Type B pancreatic cell (in vitro differentiated cells): ENCODE measurements at places on chromosomes 2 and 18.

DNA sequence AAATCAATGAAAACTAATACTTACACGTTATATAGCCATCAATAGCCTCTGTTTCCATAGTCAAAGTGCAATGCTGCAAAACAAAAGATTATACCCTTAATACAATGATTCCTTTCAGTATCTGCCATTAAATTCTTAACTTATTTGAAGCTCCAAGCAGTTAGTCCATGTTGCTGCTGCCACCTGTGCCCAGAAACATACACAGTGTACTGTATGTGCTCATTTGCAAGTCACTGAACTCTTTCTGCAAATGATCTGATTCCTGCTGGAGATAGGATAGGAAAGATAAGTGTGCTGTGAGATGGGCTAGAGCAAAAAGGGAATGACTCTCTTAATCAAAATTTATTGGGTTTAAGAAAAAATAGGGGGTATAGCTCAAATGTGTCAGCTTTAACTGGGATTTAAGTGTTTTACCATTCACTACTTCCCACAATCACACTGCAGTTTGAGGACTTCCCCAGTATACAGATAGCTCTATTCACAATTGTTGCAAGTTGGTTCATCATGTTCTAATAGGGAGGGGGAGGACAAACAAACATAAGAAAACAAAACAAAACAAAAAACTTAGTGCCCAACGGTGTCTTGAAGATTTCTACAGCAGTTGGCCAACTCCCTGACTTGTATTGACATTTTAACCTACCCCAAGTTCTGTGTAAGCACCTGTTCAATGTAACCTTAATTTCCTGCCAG lies 2.7 kb downstream of the IKZF2 start:
- peak overlapping the region; percentile 97 for H3K4me3 ChIP-seq
- H3K36me3 ChIP-seq: peaks cover 3% of the 10 kb centered on the region
- H3K27ac ChIP-seq: peak overlapping the region; percentile 96
- H3K27me3 ChIP-seq: no peaks in the 10 kb centered on the region
- no peak for DNase-seq

DNA sequence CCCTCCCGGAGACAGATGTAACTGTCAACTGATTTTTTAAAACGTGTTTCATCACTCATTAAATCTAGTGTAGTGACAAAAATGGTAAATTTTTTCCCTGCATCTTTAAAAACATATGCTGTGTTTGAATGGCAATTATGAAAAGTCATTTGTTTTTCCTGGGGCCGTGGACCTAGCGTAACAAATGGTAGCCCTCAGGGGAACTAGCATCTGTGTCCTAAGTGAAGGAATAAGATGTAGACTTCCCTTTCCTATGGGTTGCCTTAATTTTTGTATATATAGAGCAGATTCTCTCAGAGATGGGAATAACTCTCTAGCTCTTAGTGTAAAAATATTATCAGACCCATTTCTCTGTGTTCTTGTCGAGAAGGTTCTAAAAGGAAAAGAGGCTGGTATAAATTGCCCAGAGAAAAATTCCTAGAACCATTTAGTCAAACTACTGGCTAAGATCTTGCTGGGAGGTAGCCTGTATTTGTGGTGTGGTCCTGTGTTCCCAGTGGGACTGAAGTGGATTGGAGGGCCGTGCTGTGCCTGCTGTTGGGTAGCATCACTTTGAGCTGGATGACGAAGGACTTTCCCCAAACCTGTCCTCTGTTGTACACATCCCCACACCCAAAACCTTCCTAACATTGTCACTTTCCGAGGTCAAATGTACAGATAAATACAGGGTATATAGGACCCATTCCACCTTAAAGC lies 85.8 kb downstream of the LIMS1 start:
- peaks cover 57% of the 10 kb centered on the region for H3K4me1 ChIP-seq
- H3K4me3 ChIP-seq: peak overlapping the region; percentile 53
- no peaks in the 10 kb centered on the region for H3K27me3 ChIP-seq
- no peaks in the 10 kb centered on the region for H3K36me3 ChIP-seq
- DNase-seq: no peak

GRCh38 chr2:12971581-12972365 lies 255.0 kb downstream of the TRIB2 start:
- H3K27ac ChIP-seq: no peak overlapping the region
- peaks cover 9% of the 10 kb centered on the region for H3K4me1 ChIP-seq
- H3K36me3 ChIP-seq: no peaks in the 10 kb centered on the region
- peaks cover 4% of the 10 kb centered on the region for H3K27me3 ChIP-seq
- no peak for DNase-seq
- H3K4me3 ChIP-seq: no peak overlapping the region

- H3K4me3 ChIP-seq: no peak overlapping the region
- no peaks in the 10 kb centered on the region for H3K4me1 ChIP-seq
- H3K27me3 ChIP-seq: no peaks in the 10 kb centered on the region
- no peak for DNase-seq
- peaks cover 39% of the 10 kb centered on the region for H3K36me3 ChIP-seq
- no peak overlapping the region for H3K27ac ChIP-seq
Observed at GRCh38 chr2:99461828-99462483, 27.9 kb downstream of the REV1 start.

GRCh38 chr2:171180229-171180930 lies 19.7 kb upstream of the TLK1 start:
- H3K27ac ChIP-seq: no peak overlapping the region
- DNase-seq: no peak
- H3K4me1 ChIP-seq: peaks cover 4% of the 10 kb centered on the region

GRCh38 chr2:235262750-235263149 lies 231.1 kb upstream of the AGAP1 start:
- no peak for DNase-seq
- no peak overlapping the region for H3K27ac ChIP-seq
- no peaks in the 10 kb centered on the region for H3K36me3 ChIP-seq
- H3K27me3 ChIP-seq: peaks cover 6% of the 10 kb centered on the region

- no peaks in the 10 kb centered on the region for H3K27me3 ChIP-seq
- no peak for DNase-seq
- H3K4me3 ChIP-seq: no peak overlapping the region
- peaks cover 48% of the 10 kb centered on the region for H3K4me1 ChIP-seq
Observed at GRCh38 chr2:106165561-106165960, 28.5 kb downstream of the UXS1 start.

GRCh38 chr2:217973008-217973787 lies 29.6 kb downstream of the TNS1 start:
- H3K27ac ChIP-seq: no peak overlapping the region
- peaks cover 15% of the 10 kb centered on the region for H3K36me3 ChIP-seq
- peaks cover 16% of the 10 kb centered on the region for H3K4me1 ChIP-seq
- H3K27me3 ChIP-seq: no peaks in the 10 kb centered on the region
- DNase-seq: no peak

- no peak overlapping the region for H3K4me3 ChIP-seq
- peaks cover 11% of the 10 kb centered on the region for H3K27me3 ChIP-seq
- no peak overlapping the region for H3K27ac ChIP-seq
- no peak for DNase-seq
- H3K36me3 ChIP-seq: no peaks in the 10 kb centered on the region
Observed at GRCh38 chr2:71880287-71880686, 267.4 kb downstream of the CYP26B1 start.

GRCh38 chr18:27763936-27764335 lies 413.0 kb downstream of the CDH2 start:
- H3K27ac ChIP-seq: no peak overlapping the region
- H3K4me1 ChIP-seq: no peaks in the 10 kb centered on the region
- no peak overlapping the region for H3K4me3 ChIP-seq

DNA sequence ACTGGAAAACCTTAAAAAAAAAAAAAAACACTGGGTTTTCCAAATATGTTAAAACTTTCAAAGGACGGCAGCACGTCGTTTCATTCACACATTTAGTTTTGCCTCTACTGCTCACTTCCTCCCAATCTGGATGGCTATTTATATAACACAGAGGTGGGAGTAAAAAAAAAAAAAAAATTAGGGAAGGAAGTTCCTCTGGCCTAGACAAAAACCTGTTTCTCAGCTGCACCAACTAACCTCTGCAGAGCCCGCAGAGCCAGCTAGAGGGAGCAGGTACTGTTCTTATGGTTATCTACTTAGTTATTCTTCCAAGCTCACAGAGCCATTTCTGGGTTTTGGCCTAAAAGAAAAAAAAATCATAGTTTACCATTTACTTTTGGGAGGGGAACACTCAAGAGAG lies 28.1 kb downstream of the SLC1A4 start:
- H3K27me3 ChIP-seq: no peaks in the 10 kb centered on the region
- no peak overlapping the region for H3K27ac ChIP-seq
- H3K4me1 ChIP-seq: peaks cover 8% of the 10 kb centered on the region
- peaks cover 24% of the 10 kb centered on the region for H3K36me3 ChIP-seq
- H3K4me3 ChIP-seq: no peak overlapping the region

DNA sequence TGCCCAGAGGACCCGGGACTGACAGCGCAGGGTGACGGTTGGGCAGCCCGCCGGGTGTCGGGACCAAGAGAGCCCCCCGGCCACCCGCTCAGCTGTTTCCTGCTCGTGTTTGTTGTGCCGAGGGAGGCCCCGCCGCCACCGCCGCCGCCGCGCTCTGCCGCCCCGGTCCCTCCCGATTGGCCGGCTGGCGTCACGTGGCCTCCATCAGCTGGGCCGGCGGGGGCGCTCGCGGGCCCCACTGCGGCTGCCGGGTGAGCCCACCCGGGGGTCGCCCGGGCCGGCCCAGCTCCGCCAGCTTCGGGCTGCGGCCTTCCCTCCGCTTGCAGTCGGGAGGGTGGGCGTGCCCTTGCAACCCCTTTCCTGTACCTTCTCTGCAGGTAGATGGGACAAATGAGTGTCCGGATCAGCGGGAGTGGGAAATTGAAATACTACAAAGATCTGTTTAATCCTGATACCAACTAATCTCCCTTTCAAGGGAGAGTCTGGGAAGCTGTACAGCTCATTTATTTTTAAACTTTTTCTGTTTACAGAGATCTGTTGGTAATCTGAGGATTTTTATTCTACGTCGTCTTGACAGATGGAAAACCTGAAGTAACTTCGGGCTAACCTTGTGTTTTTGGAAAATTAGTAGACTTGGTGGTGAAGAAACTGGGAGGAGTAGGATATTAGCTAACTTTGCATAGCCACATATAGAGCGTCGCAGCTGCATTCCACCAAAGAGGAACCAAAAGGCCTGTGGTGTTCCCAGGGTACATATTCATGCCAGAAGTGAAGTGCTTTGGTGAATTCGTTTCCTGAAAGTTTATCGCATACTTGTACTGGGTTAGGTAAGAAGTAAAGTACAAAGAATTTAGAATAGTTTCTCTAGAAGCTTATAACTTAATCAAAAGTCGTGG lies 1.2 kb downstream of the YPEL5 start:
- peaks cover 39% of the 10 kb centered on the region for H3K4me1 ChIP-seq
- peaks cover 17% of the 10 kb centered on the region for H3K36me3 ChIP-seq
- H3K27ac ChIP-seq: peak overlapping the region; percentile 82
- DNase-seq: peak; percentile 89

GRCh38 chr2:178715366-178715765 lies 91.9 kb downstream of the TTN start:
- no peaks in the 10 kb centered on the region for H3K36me3 ChIP-seq
- no peak overlapping the region for H3K27ac ChIP-seq
- no peak for DNase-seq
- no peaks in the 10 kb centered on the region for H3K27me3 ChIP-seq

GRCh38 chr2:195594919-195595694 lies 61.9 kb upstream of the SLC39A10 start:
- H3K27ac ChIP-seq: no peak overlapping the region
- no peaks in the 10 kb centered on the region for H3K27me3 ChIP-seq
- H3K36me3 ChIP-seq: no peaks in the 10 kb centered on the region
- no peak for DNase-seq
- peaks cover 8% of the 10 kb centered on the region for H3K4me1 ChIP-seq

DNA sequence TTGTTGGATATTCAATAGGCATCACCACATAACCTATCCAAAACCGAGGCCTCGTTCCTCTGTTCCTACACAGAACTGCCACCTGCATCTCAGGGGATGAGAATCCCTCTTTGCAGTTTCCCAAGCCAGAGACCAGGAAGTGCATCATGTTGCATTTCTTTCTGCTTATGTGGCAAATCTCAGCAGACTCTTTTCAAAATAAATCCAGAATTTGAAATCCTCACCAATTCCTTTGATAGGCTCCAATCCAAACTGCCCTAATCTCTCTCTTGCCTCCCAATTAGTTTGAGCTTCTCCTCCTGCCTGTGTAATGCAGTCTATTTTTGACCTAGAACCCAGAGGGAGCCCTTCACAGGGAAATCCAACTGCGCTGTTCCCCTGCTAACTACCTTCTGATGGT lies 215.5 kb downstream of the RNF144A start:
- H3K36me3 ChIP-seq: no peaks in the 10 kb centered on the region
- no peak overlapping the region for H3K27ac ChIP-seq
- no peaks in the 10 kb centered on the region for H3K27me3 ChIP-seq
- no peak for DNase-seq
- no peak overlapping the region for H3K4me3 ChIP-seq

DNA sequence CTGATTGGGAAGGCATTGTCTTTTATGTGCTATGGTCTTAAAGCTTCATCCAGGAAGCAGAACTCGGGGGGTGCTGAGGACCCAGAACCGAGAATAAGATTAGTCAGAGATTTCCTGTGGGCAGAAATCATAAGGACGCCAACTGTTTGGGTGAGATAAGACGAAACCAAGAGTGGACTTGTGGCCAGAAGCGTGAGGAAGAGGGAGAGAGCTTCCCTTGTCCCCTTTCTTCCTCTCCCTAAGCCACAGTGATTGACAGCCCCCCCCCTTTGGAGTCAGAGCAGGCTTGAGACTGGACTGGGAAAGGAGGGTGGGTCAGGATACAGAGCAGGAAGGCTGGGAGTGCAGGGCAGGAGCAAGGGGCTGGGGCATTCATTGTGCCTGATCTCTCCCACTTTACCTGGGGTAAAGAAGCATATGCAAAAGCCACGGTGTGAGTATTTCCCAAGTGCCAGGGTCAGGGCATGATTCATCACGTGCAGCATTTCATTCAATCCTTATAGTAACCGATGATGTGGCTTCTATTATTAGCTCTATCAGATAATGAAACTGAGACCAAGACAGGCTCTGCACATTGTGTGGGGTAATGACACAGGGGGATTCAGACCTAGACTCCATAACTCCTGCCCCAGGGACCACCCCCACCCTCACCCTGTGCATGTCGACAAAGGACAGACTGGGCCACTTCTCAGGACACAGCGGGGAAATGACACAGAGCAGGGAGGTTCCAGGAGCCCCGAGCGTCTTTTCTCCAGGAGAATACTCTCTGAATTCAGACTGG lies 3.0 kb upstream of the IL1RN start:
- H3K27ac ChIP-seq: no peak overlapping the region
- H3K4me3 ChIP-seq: no peak overlapping the region
- H3K4me1 ChIP-seq: no peaks in the 10 kb centered on the region
- no peak for DNase-seq
- peaks cover 29% of the 10 kb centered on the region for H3K27me3 ChIP-seq

GRCh38 chr2:150528861-150529801 lies 41.7 kb upstream of the RND3 start:
- no peaks in the 10 kb centered on the region for H3K27me3 ChIP-seq
- peaks cover 24% of the 10 kb centered on the region for H3K4me1 ChIP-seq
- H3K4me3 ChIP-seq: peak overlapping the region; percentile 55
- H3K27ac ChIP-seq: peak overlapping the region; percentile 88
